ENCODE measurements at places on chromosomes 11 and 22.

GRCh38 chr11:79296141-79296540, 144.7 kb downstream of the TENM4 start:
- H3K27me3 ChIP-seq, result no peaks in the 10 kb centered on the region
- no peaks in the 10 kb centered on the region for H3K4me1 ChIP-seq
- no peak overlapping the region for H3K4me3 ChIP-seq
- no peak overlapping the region for H3K27ac ChIP-seq
- DNase-seq, result no peak
- peaks cover 2% of the 10 kb centered on the region for H3K36me3 ChIP-seq

- no peak for DNase-seq
- no peaks in the 10 kb centered on the region for H3K36me3 ChIP-seq
- H3K27me3 ChIP-seq, result no peaks in the 10 kb centered on the region
- H3K27ac ChIP-seq, result no peak overlapping the region
- no peaks in the 10 kb centered on the region for H3K4me1 ChIP-seq
These were observed 646.0 kb downstream of the TBC1D22A start for GRCh38 chr22:47408409-47408808.

DNA sequence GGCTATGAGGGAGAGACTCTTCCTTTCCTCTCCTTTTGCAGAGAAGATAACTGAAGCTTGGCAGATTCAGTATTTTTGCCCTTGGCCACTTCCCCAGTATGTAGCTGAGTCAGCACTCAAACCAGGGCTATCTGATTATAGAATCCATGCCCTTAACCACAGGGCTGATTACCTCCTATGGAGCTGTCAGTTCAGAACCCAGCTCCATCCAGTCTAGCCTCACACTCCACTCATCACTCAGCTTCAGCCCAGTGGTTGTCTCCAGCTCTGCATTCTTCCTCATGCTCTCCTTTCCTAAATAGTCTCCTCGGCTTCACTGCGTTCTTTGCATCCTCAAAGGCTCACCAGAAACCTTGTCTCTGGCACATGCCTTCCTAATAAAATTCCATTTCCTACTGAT, 151.6 kb upstream of the BLID start:
- H3K27ac ChIP-seq, result no peak overlapping the region
- no peaks in the 10 kb centered on the region for H3K36me3 ChIP-seq
- H3K4me1 ChIP-seq, result peaks cover 5% of the 10 kb centered on the region
- no peak overlapping the region for H3K4me3 ChIP-seq

DNA sequence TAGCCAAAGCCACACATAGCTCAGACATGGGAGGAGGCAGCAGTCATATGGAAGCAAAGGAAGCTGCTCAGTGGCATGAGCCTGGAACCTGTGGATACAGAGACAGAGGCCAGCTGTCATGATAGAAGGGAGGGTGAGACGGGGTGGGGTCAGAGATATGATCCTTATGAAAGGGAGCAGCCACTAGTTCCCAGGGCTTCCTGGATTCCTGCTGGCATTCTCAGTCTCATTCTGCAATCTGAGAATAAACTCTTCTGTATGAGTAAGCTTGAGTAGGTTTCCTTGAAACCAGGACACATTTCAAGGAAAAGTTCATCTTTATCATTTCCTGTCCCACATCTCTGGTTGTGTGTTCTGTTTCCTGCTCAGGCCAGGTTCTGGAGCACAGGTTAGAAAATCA, 220.2 kb upstream of the SNX19 start:
- peaks cover 3% of the 10 kb centered on the region for H3K27me3 ChIP-seq
- DNase-seq, result peak; percentile 5
- no peak overlapping the region for H3K4me3 ChIP-seq
- peaks cover 7% of the 10 kb centered on the region for H3K4me1 ChIP-seq

- H3K27me3 ChIP-seq, result no peaks in the 10 kb centered on the region
- peak overlapping the region; percentile 98 for H3K4me3 ChIP-seq
- H3K4me1 ChIP-seq, result peaks cover 31% of the 10 kb centered on the region
- DNase-seq, result no peak
- H3K36me3 ChIP-seq, result peaks cover 37% of the 10 kb centered on the region
These were observed 2.0 kb downstream of the CFL1 start for GRCh38 chr11:65855927-65856363.

- no peaks in the 10 kb centered on the region for H3K27me3 ChIP-seq
- H3K4me1 ChIP-seq, result peaks cover 9% of the 10 kb centered on the region
- peak overlapping the region; percentile 54 for H3K27ac ChIP-seq
- DNase-seq, result peak; percentile 92
- H3K4me3 ChIP-seq, result peak overlapping the region; percentile 34
These were observed 5.5 kb downstream of the PLET1 start for GRCh38 chr11:112255067-112255720.

DNA sequence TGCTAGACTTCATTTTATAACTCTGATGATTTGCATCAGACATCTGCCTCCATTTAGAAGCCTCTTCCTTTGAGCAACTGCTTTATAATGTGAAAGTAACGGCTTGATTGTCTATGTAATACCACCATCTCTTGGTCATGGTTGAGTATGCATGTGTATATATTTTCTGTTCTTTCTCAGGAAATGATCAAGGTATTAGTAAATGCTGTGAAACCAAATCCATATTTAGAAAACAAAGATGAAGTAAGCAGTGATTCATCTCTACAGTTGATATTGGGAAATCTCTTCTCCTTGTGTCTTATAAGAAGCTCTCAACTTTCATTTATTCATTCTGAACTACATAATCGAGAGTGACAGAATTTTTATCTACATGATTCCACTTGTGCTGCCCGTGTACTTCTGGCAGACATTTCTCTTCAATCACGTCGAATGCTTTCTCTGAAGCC, 104.6 kb upstream of the ANO3 start:
- no peak overlapping the region for H3K4me3 ChIP-seq
- no peaks in the 10 kb centered on the region for H3K36me3 ChIP-seq
- H3K4me1 ChIP-seq, result peaks cover 23% of the 10 kb centered on the region
- peak overlapping the region; percentile 42 for H3K27ac ChIP-seq
- no peaks in the 10 kb centered on the region for H3K27me3 ChIP-seq

- no peak overlapping the region for H3K4me3 ChIP-seq
- peaks cover 39% of the 10 kb centered on the region for H3K4me1 ChIP-seq
- peak; percentile 86 for DNase-seq
- H3K27ac ChIP-seq, result peak overlapping the region; percentile 20
- no peaks in the 10 kb centered on the region for H3K27me3 ChIP-seq
- no peaks in the 10 kb centered on the region for H3K36me3 ChIP-seq
These were observed 60.0 kb upstream of the PLET1 start for GRCh38 chr11:112320668-112321067.

- peaks cover 11% of the 10 kb centered on the region for H3K27me3 ChIP-seq
- no peaks in the 10 kb centered on the region for H3K36me3 ChIP-seq
- no peaks in the 10 kb centered on the region for H3K4me1 ChIP-seq
- DNase-seq, result peak; percentile 9
These were observed 71.4 kb upstream of the MPEG1 start for GRCh38 chr11:59283825-59284772.

DNA sequence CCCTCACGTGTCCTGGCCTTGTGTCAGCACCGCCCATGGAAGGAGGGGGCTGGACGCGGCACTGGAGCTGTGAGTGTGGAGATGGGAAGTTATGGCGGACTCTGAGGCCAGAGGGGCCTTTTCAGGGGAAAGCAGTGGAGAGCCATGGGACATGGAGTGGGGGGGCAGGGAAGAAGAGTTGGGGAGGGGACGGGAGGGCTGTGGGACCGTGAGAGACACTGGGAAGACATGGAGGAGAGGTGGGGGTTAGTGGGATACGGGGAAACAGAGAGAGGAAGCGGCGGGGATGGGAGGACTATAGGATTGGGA, 58.2 kb downstream of the FBXO7 start:
- H3K4me3 ChIP-seq, result no peak overlapping the region
- H3K36me3 ChIP-seq, result no peaks in the 10 kb centered on the region
- H3K4me1 ChIP-seq, result peaks cover 26% of the 10 kb centered on the region
- H3K27ac ChIP-seq, result no peak overlapping the region
- H3K27me3 ChIP-seq, result no peaks in the 10 kb centered on the region
- no peak for DNase-seq

- H3K27ac ChIP-seq, result no peak overlapping the region
- no peak overlapping the region for H3K4me3 ChIP-seq
- no peaks in the 10 kb centered on the region for H3K4me1 ChIP-seq
- no peaks in the 10 kb centered on the region for H3K36me3 ChIP-seq
- no peak for DNase-seq
- peaks cover 4% of the 10 kb centered on the region for H3K27me3 ChIP-seq
These were observed 10.5 kb upstream of the C11orf24 start for GRCh38 chr11:68282141-68282860.

DNA sequence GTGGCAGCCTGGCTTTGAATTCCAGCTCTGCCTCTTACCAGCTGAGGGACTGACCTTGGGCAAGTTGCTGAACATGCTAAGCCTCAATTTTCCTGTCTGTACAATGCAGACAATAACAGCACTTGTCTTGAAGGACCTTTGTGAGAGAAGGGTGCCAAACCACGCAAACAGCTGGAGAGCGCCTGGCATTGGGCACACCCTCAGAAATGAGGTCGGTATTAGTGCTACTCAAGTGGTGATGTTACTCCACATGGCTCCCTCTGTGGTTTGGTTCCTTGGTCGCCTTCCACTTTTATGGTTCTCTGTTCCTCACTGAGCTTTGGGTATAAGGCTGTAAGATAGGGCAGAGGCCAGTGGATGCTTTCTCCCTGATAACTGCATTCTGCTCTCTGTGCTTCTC, 8.2 kb downstream of the UBASH3B start:
- no peak overlapping the region for H3K4me3 ChIP-seq
- no peaks in the 10 kb centered on the region for H3K27me3 ChIP-seq
- no peak for DNase-seq
- H3K4me1 ChIP-seq, result peaks cover 30% of the 10 kb centered on the region
- no peak overlapping the region for H3K27ac ChIP-seq

- H3K4me1 ChIP-seq, result no peaks in the 10 kb centered on the region
- H3K4me3 ChIP-seq, result no peak overlapping the region
- no peaks in the 10 kb centered on the region for H3K36me3 ChIP-seq
- no peak overlapping the region for H3K27ac ChIP-seq
These were observed 118.6 kb downstream of the OPCML start for GRCh38 chr11:133413703-133414102.

GRCh38 chr11:34274712-34275398, 83.0 kb downstream of the ABTB2 start:
- peak; percentile 97 for DNase-seq
- no peaks in the 10 kb centered on the region for H3K36me3 ChIP-seq
- H3K4me3 ChIP-seq, result no peak overlapping the region
- H3K27ac ChIP-seq, result peak overlapping the region; percentile 71

GRCh38 chr22:19503869-19504268, 20.3 kb downstream of the CLDN5 start:
- H3K27me3 ChIP-seq, result no peaks in the 10 kb centered on the region
- no peak overlapping the region for H3K4me3 ChIP-seq
- DNase-seq, result no peak
- H3K36me3 ChIP-seq, result no peaks in the 10 kb centered on the region

GRCh38 chr22:20573176-20573832, 65.9 kb downstream of the MED15 start:
- H3K4me3 ChIP-seq, result no peak overlapping the region
- H3K4me1 ChIP-seq, result peaks cover 25% of the 10 kb centered on the region
- H3K27ac ChIP-seq, result no peak overlapping the region
- peaks cover 67% of the 10 kb centered on the region for H3K36me3 ChIP-seq
- H3K27me3 ChIP-seq, result no peaks in the 10 kb centered on the region

DNA sequence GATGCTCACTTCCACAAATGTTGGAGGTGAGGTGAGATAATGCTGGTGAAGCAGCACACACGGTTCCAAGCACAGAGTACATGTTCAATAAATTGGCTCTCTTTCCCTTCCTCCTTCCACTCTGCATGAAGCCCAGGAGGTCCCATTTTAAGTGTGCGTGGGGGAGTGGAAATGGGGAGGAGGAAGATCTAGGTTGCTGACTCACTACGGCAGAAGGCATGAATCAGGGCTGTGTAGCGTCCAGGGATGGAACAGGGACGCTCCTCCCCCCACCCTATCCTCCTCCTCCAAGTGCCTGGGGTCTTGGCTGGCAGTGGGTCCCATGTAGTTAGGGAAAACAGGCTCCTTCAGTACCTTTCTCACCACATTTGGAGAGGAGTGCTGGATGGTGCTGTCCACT, 44.2 kb downstream of the TRIM66 start:
- H3K4me3 ChIP-seq, result no peak overlapping the region
- H3K36me3 ChIP-seq, result peaks cover 5% of the 10 kb centered on the region
- peak overlapping the region; percentile 7 for H3K27ac ChIP-seq
- H3K4me1 ChIP-seq, result peaks cover 6% of the 10 kb centered on the region
- peak; percentile 47 for DNase-seq

GRCh38 chr11:109845437-109845836, 247.8 kb upstream of the ZC3H12C start:
- H3K27me3 ChIP-seq, result no peaks in the 10 kb centered on the region
- H3K27ac ChIP-seq, result no peak overlapping the region
- H3K4me3 ChIP-seq, result no peak overlapping the region
- H3K36me3 ChIP-seq, result no peaks in the 10 kb centered on the region

- no peaks in the 10 kb centered on the region for H3K27me3 ChIP-seq
- no peak overlapping the region for H3K4me3 ChIP-seq
- peaks cover 13% of the 10 kb centered on the region for H3K4me1 ChIP-seq
- H3K36me3 ChIP-seq, result no peaks in the 10 kb centered on the region
- no peak overlapping the region for H3K27ac ChIP-seq
These were observed 648 bp downstream of the DLG2 start for GRCh38 chr11:85626496-85626895.

GRCh38 chr11:57547854-57548377, 10.5 kb downstream of the SMTNL1 start:
- H3K27ac ChIP-seq, result no peak overlapping the region
- H3K27me3 ChIP-seq, result no peaks in the 10 kb centered on the region
- no peak for DNase-seq
- H3K36me3 ChIP-seq, result no peaks in the 10 kb centered on the region
- H3K4me1 ChIP-seq, result no peaks in the 10 kb centered on the region

DNA sequence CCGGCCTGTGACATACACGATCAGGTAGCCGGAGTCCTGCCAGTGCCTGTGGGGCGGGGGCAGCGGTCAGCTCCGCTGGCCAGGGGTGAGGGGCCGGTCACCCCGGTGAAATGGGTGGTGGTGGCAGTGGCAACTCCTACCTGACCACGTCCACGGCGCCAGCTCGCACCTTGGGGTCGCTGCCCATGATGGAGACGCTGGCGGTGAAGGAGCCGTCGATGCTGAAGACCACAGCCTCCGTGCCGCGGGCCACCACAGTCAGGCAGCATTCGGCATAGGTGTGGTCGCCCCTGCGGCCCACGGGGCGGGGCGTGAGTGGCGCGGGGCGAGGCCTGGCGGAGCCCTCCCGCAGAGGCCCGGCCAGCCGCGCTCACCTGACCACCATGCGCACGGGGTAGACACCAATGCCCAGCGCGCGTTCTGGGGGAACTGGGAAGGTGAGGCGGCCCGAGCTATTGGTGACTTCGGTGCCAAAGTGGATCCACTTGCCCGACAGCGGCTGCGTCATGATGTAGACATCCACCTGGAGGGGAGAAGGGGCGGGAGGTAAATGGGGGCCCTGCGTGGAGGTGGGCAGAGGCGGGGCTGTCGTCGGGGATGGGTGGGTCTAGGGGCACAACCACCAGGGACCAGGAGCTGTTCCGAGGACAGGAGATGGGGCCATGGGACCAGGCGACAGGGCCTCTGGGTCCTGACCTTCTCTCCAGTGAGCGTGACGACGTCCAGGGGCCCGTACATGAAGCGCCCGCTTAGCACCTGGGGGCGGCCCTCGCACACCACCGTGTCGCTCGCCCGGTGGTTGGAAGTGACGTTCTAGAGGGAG, 10.9 kb downstream of the AIP start:
- no peak overlapping the region for H3K4me3 ChIP-seq
- no peak overlapping the region for H3K27ac ChIP-seq
- H3K36me3 ChIP-seq, result peaks cover 5% of the 10 kb centered on the region
- no peaks in the 10 kb centered on the region for H3K27me3 ChIP-seq

Measured in astrocyte (in vitro differentiated cells and primary cell).